ENCODE measurements at places on chromosomes 4 and X.

- no peaks in the 10 kb centered on the region for H3K27me3 ChIP-seq
- no peak for DNase-seq
- H3K27ac ChIP-seq = no peak overlapping the region
Measured at GRCh38 chrX:150165776-150166610, 197.1 kb upstream of the MAMLD1 start.

DNA sequence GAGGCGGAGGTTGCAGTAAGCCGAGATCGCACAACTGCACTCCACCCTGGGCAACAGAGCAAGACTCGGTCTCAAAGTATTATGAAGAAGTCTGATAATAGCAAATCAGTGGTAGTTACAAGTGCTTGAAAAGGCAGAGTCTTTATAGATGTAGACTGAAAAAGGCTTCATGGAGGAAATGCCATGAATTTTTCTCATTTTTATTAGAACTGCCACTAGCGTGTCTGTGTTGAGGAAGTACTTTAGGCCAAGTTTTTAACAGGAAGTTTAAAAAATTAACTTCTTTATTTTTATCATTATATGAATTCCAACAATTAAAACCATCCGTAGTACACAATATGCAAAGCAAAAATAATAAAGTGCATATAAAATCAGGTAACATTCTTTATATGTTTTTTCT is 32.8 kb upstream of the IL13RA1 start:
- no peaks in the 10 kb centered on the region for H3K4me1 ChIP-seq
- no peaks in the 10 kb centered on the region for H3K27me3 ChIP-seq
- no peak overlapping the region for H3K4me3 ChIP-seq
- H3K27ac ChIP-seq = no peak overlapping the region
- H3K36me3 ChIP-seq = no peaks in the 10 kb centered on the region
- no peak for DNase-seq

- no peaks in the 10 kb centered on the region for H3K4me1 ChIP-seq
- H3K36me3 ChIP-seq = no peaks in the 10 kb centered on the region
- no peaks in the 10 kb centered on the region for H3K27me3 ChIP-seq
- H3K4me3 ChIP-seq = no peak overlapping the region
- H3K27ac ChIP-seq = no peak overlapping the region
- no peak for DNase-seq
Measured at GRCh38 chr4:13710246-13710885, 82.8 kb upstream of the BOD1L1 start.

DNA sequence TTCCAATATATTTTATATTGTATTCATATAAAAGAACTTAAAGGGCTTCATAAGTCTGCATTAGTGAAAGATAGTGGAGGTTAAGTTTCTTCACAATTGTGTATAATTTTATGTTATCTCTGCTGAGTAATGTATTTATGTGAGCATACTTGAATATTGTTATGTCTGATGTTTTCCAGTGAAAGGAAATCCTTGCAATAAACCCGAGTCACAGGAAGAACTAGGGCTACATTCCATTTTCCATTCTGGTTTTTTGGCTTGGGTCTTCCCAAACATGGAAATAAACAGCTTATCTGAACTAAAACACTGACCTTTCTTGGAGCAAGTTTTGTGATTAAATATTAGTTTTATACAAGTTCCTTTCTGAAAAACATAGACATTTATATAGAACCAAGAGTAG is 231.3 kb upstream of the GPRIN3 start:
- DNase-seq = no peak
- no peak overlapping the region for H3K4me3 ChIP-seq
- H3K4me1 ChIP-seq = no peaks in the 10 kb centered on the region
- H3K27ac ChIP-seq = no peak overlapping the region
